Naive thymus-derived CD4-positive, alpha-beta T cell (primary cell): ENCODE measurements at places on chromosomes 4 and X. TPM values are rescaled to one million over a fixed set of nuclear protein-coding genes. Genes with fewer than 3 reads are reported as not detected.

SATL1 gene
- not detected for total RNA-seq

FGFBP2 gene
- total RNA-seq: 2.6 TPM

ANOS1 gene
- total RNA-seq: 0.46 TPM

TBC1D25 gene
- 19.8 and 20.2 TPM in 2 replicates for total RNA-seq

LAMTOR3 gene
- 30.2 TPM for total RNA-seq

BMX gene
- not detected in 2 replicates for total RNA-seq

ADH4 gene
- total RNA-seq: not detected in 2 replicates

MAEA gene
- 56.2 TPM for total RNA-seq

IKBKG gene
- total RNA-seq: 38.8 TPM

OTUD6A gene
- not detected for total RNA-seq

BGN gene
- total RNA-seq: not detected

SGMS2 gene
- total RNA-seq: not detected

GPC4 gene
- not detected for total RNA-seq

TBL1X gene
- 27.2 TPM for total RNA-seq

TBX22 gene
- not detected for total RNA-seq

DNA sequence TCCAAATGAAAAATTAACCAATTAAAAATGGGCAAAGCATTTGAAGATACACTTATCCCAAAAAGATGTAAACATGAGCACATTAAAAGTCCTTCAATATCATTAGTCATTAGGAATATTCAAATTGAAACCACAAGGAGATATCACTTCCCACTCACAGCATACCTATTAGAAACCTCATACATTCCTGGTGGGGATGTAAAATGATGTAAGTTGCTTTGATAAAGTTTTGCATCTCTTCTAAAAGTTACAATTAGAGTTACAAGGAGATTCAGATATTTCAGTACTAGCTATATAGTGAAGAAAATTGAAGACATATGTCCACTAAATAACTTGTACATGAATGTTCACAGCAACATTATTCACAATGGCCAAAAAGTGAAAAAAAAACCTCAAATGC lies 1109.3 kb upstream of the LCORL start:
- no peaks in the 10 kb centered on the region for H3K27me3 ChIP-seq
- no peak for DNase-seq
- H3K4me1 ChIP-seq: no peaks in the 10 kb centered on the region
- H3K4me3 ChIP-seq: no peak overlapping the region
- no peak overlapping the region for H3K27ac ChIP-seq

DNA sequence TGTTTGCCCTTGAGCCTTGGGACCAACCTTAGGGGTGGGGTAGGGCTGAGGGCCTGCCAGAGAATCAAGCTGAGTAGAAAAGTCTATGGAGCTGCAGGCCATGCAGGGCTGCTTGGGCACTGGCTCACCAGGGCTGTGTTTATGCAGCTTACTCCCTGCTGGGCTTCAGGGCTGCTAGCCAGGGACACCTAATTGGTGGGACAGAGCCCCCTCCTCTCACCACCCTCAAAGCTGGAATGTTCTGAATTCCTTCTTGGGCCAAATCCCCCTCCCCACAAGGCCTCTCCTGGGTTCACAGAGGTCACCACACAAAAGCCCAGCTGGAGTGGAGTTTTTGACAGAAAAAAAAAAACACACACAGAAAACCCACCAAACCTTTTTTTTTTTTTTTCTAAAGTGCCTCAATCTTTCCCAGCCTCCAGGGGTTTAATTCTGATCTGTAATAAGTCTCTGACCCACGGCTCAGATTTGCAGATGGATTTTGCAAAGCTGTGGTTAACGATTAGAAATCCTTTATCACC lies at the start of gene CLDN2:
TSS of gene CLDN2 (plus strand) at position 471 of the 521 bp plus-strand sequence. CDS start 7,827 bp downstream, outside the sequence.
- no peak within 1 kb of the TSS for H3K4me3 ChIP-seq
- peaks cover 13% of the 10 kb centered on the region for H3K4me1 ChIP-seq
- DNase-seq: no peak
- no peak within 1 kb of the TSS for H3K27ac ChIP-seq

- H3K36me3 ChIP-seq: no peaks in the 10 kb centered on the region
- H3K4me1 ChIP-seq: peaks cover 29% of the 10 kb centered on the region
- H3K27ac ChIP-seq: peak overlapping the region; percentile 45
- H3K27me3 ChIP-seq: no peaks in the 10 kb centered on the region
These were observed 79.9 kb downstream of the FAM53A start for GRCh38 chr4:1604181-1604705.

GRCh38 chr4:20890761-20891160 lies 190.5 kb downstream of the PACRGL start:
- H3K27ac ChIP-seq: no peak overlapping the region
- H3K4me3 ChIP-seq: no peak overlapping the region
- no peaks in the 10 kb centered on the region for H3K27me3 ChIP-seq

GRCh38 chrX:6959006-6959405 lies 188.5 kb upstream of the STS start:
- H3K27ac ChIP-seq: no peak overlapping the region
- no peaks in the 10 kb centered on the region for H3K4me1 ChIP-seq

DNA sequence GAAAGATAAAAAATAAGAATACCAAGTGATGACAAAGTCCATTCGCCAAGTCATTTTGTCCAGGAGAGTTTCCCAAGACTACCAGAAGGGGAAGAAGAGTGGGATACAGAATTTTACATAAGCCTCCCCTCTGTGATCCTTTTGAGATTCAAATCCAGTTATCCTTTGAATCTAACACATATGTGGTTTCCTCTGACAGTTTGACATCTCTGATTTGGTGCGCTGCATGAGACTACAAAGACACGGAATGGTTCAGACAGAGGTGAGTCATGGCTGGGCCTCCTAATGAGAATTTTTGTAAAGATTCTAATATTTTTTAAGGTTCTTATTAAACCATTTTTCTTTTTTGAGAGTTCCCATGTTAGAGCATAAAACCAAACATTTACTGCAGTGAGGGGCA lies 38.3 kb downstream of the SLC10A6 start:
- no peaks in the 10 kb centered on the region for H3K36me3 ChIP-seq
- H3K4me3 ChIP-seq: no peak overlapping the region
- no peaks in the 10 kb centered on the region for H3K4me1 ChIP-seq
- H3K27me3 ChIP-seq: no peaks in the 10 kb centered on the region
- DNase-seq: no peak
- H3K27ac ChIP-seq: no peak overlapping the region

- no peaks in the 10 kb centered on the region for H3K27me3 ChIP-seq
- no peaks in the 10 kb centered on the region for H3K36me3 ChIP-seq
- no peaks in the 10 kb centered on the region for H3K4me1 ChIP-seq
- H3K4me3 ChIP-seq: no peak overlapping the region
- no peak overlapping the region for H3K27ac ChIP-seq
These were observed 42.1 kb downstream of the TRIM61 start for GRCh38 chr4:164935363-164935762.

DNA sequence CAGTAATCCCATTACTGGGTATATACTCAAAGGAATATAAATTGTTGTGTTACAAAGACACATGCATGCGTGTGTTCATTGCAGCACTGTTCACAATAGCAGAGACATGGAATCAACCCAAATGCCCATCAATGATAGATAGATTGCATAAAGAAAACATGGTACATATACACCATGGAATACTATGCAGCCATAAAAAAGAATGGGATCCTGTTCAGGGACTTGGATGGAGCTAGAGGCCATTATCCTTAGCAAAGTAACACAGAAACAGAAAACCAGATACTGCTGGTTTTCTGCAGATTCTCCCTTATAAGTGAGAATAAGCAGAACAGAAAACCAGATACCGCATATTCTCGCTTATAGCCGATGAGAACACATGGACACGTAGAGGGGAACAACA lies 43.5 kb downstream of the FAM193A start:
- no peaks in the 10 kb centered on the region for H3K27me3 ChIP-seq
- H3K36me3 ChIP-seq: no peaks in the 10 kb centered on the region
- no peaks in the 10 kb centered on the region for H3K4me1 ChIP-seq

DNA sequence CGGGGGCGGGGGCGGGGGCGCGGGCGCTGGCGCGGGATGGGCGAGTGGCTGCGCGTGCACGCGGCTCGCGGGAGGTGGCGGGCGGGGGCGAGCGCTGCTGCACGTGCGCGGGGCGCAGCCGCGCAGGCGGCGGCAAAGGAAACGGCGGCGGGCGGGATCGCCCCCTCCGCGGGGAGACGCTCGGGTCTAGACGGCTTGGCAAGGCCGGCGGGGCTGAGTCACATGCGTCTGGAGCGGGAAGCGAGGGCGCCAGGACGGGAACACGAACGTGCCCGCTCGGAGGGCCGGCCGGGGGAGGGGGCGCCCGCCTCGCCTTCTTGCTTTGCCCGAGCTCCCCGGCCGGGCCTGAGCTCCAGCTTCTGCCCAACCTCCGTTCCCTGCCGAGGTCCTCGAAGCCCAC lies 4.3 kb upstream of the HAUS7 start:
- H3K36me3 ChIP-seq: no peaks in the 10 kb centered on the region
- H3K4me1 ChIP-seq: peaks cover 17% of the 10 kb centered on the region
- no peaks in the 10 kb centered on the region for H3K27me3 ChIP-seq
- peak overlapping the region; percentile 57 for H3K27ac ChIP-seq
- DNase-seq: peak; percentile 56
- H3K4me3 ChIP-seq: no peak overlapping the region

DNA sequence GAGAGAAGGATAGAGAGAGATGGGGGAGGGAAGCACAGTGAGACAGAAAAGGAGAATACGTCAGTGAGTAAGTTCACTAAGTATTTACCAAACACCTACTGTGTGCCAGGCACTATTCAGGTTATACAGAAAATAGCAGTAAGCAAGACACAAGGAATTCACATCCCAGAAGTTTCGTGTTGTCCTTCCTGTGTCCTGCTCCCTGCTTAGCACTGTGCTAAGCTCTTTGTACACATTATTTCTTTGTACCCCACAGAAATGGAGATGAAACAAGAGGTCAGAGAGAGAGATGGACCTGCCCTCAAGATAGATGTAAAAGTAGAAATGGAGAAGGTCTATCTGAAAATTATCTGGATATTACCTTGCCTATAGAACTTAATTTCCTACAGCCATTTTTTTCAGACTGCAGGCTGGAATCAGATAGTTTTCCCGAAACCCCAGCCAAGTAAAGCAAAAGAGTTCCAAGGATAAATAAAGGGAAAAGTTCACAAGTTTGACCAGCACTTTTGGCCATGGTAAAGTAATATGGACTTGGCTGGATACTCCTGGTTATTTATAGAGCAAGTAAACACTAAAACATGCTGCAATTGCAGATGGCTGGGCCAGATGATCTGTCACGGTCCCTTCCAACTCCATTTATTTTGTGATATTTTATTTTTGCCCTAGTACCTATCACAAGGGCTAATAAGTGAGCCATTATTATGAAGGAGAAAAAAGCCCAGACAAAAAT lies 353.7 kb upstream of the SLC7A11 start:
- no peak for DNase-seq
- no peak overlapping the region for H3K27ac ChIP-seq
- no peaks in the 10 kb centered on the region for H3K36me3 ChIP-seq

- no peaks in the 10 kb centered on the region for H3K36me3 ChIP-seq
- no peak overlapping the region for H3K27ac ChIP-seq
- no peak overlapping the region for H3K4me3 ChIP-seq
- no peak for DNase-seq
These were observed 10.2 kb upstream of the GPKOW start for GRCh38 chrX:49133759-49134158.

DNA sequence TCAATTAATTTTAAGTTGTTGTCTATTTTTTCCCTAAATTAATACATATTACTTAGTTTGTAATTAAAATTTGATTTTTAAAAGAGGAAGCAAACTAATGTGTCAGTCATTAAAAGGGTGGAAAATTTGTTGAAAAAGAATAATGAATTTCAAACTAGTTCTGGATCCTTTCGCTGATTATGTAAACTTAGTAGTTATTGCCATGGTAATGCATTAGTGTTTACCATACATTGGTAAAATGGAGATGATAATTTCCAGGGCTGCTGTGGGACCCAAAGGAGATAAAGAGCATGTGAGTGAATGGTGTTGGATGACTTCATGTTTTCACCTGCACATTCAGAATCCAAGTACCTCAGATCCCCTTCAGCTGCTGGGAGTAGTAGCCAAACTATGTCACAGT lies 6.5 kb downstream of the BEX3 start:
- no peak overlapping the region for H3K27ac ChIP-seq
- H3K4me3 ChIP-seq: no peak overlapping the region
- no peaks in the 10 kb centered on the region for H3K36me3 ChIP-seq
- DNase-seq: no peak
- no peaks in the 10 kb centered on the region for H3K4me1 ChIP-seq

GRCh38 chrX:22063284-22063683 lies 31.2 kb downstream of the PHEX start:
- H3K27me3 ChIP-seq: no peaks in the 10 kb centered on the region
- no peaks in the 10 kb centered on the region for H3K4me1 ChIP-seq
- no peak overlapping the region for H3K4me3 ChIP-seq
- H3K27ac ChIP-seq: no peak overlapping the region

GRCh38 chr4:85000343-85000742 lies 33.9 kb upstream of the WDFY3 start:
- H3K4me3 ChIP-seq: no peak overlapping the region
- no peaks in the 10 kb centered on the region for H3K4me1 ChIP-seq
- DNase-seq: no peak
- H3K36me3 ChIP-seq: no peaks in the 10 kb centered on the region
- no peaks in the 10 kb centered on the region for H3K27me3 ChIP-seq
- H3K27ac ChIP-seq: no peak overlapping the region
